Stimulated activated CD4-positive, alpha-beta T cell treated with anti-CD3 and anti-CD28 coated beads, Interleukin-2, amount 100 ng/mL, for 4 hours (primary cell): ENCODE measurements at places on chromosomes 5 and 9.

- no peak for DNase-seq
Measured at GRCh38 chr5:154403234-154403633, 42.6 kb upstream of the SAP30L start.

- peak; percentile 36 for DNase-seq
Measured at GRCh38 chr5:96809921-96810320, 2.2 kb upstream of the ERAP1 start.

DNA sequence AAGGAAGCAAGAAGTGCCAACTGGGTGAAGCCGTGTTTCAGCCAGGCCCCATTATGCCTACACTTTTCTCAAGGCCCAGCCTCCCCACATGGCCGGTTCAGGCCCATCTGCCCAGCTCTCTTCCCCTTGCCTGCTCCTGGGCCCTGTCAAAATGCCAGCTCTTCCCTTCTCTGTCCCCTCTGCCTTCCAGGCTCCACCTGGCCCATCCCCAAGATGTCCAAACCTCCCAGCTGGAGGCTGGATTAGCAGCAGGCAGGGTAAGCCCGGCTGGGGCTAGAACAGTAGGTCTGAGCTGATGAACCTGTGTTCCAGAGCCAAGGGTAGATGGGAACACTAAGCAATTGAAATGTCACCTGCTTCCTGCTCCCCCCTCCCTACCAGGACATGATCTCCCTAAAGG, 64.1 kb upstream of the HSPA9 start:
- DNase-seq: no peak

GRCh38 chr5:84028093-84028492, 307.4 kb upstream of the HAPLN1 start:
- no peak for DNase-seq

DNA sequence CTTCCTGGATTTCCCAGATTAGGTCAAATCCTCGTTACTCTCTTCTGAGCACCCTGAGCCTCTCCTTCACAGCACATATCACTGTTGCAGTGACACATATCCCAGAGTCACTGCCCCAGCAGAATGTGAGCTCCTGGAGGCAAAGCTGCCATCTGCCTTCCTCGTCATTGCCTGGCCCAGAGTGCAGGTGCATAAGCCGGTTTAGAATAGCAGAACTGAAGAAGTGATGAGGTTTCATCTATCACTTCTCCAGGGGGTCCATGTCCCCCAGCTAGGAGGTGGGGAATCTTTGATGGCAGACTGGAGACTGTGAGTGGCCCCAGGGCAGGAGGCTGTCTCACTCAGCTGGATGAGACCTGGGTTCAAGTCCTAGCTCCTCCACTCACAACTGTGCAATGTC, 25.8 kb downstream of the NIPAL4 start:
- no peak for DNase-seq

GRCh38 chr9:104923740-104924139, 4.2 kb downstream of the ABCA1 start:
- no peak for DNase-seq

DNA sequence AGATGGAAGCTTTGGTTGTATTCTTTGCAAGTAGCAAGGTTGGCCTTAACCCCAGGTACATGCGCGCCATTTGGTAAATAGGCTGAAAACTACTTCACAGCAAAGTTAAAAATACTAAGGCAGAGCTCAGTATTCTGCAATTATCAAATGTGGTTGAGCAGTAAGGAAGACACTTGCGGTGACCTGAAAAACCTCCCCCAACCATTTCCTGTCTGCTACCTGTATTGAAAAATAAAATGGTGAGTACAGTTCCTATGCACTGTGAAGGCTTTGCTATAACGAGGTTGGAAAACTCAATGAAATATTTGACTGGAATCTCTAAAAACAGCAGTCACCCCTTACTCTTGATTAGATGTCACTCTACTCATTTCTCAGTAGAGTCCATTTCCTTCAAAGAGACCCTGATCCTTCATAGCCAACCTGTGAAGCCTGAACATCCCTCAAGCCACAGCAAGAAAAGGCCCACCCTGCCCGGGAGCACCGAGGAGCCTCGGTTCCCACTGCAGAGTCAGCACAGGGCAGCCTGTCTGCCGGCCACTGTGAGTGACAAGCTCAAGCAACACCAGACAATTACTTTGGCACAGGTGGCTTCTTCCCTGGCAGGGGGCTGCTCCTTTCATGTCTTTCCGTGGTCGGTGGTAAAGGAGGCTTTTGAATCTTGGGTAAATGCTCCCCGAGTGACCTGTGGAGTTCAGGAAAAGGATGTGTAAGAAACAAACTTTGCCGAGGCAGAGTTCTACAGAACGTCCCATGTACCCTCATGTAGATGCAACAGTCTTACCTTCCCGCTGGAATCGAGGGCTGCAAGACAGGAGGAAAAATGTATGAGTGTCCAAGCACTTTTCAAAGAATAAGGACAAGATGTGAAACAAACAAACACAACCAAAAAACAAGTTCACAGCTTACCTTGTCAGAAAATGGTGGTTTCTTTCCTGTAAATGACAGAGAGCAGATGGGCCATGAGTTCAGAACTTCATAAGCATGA, 29.6 kb downstream of the C5orf58 start:
- no peak for DNase-seq

GRCh38 chr9:96270236-96270744, 31.7 kb downstream of the HSD17B3 start:
- DNase-seq: no peak

GRCh38 chr9:36748322-36748899, 175.7 kb downstream of the MELK start:
- no peak for DNase-seq

GRCh38 chr5:76174101-76174500, 90.9 kb downstream of the SV2C start:
- no peak for DNase-seq

DNA sequence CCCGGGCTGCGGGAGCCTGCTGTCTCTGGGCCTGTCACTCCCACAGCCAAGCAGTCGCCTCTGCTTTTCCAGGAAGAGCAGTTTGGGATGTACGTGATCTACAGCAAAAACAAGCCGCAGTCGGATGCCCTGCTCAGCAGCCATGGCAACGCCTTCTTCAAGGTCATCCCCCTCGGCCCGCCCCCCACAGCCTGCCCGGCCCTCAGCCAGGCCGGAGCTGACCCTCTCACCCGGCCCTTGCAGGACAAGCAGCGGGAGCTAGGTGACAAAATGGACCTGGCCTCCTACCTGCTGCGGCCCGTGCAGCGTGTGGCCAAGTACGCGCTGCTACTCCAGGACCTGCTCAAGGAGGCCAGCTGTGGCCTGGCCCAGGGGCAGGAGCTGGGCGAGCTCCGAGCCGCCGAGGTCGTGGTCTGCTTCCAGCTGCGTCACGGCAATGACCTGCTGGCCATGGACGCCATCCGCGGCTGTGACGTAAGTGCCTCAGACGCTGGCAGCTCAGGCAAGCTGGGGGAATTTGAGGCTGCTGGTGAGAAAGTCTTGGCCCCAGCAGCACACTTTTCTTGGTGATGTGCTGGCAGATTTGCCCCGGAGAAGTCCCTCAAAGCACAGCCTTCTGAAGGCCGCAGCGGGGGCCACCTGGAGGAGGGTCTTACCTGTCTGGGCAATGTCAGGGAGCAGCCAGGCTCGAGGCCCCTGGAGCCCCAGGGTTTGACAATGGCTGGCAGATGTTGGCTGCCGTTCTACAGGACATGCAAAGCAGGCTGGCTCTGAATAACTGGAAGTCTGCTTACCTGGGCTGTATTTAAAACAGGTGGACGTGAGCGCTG, 20.1 kb upstream of the LRRC14B start:
- no peak for DNase-seq

GRCh38 chr5:141800617-141801016, 77.6 kb downstream of the PCDH1 start:
- DNase-seq: no peak

GRCh38 chr9:97591535-97591934, 41.6 kb downstream of the TSTD2 start:
- DNase-seq: no peak

GRCh38 chr5:150235500-150235854, 45.6 kb downstream of the SLC6A7 start:
- DNase-seq: no peak

- no peak for DNase-seq
Measured at GRCh38 chr5:100188339-100188738, 346.8 kb upstream of the FAM174A start.

GRCh38 chr5:74093561-74093960, 467.6 kb downstream of the ARHGEF28 start:
- no peak for DNase-seq

DNA sequence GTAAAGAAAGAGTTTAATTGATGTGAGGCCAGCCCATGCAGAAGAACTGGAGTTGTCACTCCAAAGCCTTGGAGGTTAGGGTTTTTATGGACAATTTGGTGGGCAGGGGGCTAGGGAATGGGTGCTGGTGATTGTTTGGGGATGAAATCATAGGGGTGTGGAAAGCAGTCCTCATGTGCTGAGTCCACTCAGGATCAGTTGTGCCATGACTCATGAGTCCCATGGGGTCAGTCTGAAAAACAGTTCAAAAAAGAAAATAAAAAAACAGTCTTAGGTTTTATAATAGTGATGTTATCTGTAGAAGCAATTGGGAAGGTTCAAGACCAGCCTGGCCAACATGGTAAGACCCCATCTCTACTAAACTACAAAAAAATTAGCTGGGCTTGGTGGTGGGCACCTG, 162.3 kb downstream of the KDM4C start:
- no peak for DNase-seq

DNA sequence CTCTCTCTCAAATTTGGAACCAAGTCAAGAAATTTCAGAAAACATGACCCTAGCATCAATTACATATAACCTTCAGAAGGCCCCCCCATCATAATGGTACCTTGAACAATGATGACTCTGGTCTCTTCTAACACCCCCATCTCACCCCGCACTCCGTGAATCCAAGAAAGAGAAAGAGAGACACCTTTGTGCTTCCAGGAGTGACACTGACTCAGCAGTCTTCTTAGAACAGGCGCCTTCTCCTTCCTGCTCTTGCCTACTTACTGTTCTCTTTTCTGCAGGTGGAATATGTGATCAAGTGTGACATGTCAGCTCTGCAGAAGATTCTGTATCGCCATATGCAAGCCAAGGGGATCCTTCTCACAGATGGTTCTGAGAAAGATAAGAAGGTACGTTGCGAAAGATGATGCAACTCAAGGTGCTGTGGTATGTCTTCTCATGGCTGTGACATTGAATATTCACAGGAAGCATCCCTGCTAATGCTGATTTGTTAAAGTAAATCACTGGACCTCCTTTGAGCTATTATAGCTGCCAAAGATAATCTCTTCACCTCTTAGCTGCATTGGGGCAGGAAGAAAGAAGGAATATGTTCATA, 81.3 kb downstream of the SMARCA2 start:
- no peak for DNase-seq

GRCh38 chr5:177524941-177525655, 8.3 kb upstream of the DDX41 start:
- DNase-seq: no peak

DNA sequence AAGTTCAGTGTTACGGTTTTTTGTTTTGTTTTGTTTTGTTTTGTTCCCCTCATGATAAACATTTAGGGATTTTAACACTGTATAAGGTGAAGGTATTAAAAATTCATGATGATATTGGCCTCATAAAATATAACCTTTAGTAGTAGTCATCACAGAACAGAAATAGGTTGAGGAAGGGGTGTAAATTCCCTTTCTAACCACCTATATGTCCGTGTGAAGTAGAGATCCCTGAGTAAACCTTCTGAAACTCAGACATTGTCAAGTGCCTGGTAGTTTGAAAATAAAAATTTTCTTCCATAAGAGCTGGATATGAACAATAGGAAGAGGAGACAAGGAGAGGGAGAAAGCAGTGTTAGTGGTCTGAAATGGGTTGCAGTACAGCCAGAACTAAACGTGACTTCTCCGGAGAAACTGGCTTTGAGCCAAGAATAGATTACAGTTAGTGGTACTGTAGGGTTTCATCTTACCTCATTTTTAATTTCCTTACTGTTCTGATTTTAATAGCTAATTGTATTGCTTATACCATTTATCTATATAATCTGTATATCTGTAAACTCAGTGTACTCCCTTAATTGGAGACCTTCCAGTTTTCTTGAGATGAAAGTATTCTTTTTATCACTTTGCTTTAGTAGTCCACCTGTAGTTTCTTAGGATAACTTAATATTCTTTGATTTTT, 18.3 kb downstream of the UGCG start:
- no peak for DNase-seq

- no peak for DNase-seq
Measured at GRCh38 chr9:88808019-88808656, 183.1 kb upstream of the S1PR3 start.

- no peak for DNase-seq
Measured at GRCh38 chr5:159764283-159765134, 151.8 kb upstream of the ADRA1B start.

GRCh38 chr5:158979749-158980521, 119.8 kb downstream of the EBF1 start:
- no peak for DNase-seq

DNA sequence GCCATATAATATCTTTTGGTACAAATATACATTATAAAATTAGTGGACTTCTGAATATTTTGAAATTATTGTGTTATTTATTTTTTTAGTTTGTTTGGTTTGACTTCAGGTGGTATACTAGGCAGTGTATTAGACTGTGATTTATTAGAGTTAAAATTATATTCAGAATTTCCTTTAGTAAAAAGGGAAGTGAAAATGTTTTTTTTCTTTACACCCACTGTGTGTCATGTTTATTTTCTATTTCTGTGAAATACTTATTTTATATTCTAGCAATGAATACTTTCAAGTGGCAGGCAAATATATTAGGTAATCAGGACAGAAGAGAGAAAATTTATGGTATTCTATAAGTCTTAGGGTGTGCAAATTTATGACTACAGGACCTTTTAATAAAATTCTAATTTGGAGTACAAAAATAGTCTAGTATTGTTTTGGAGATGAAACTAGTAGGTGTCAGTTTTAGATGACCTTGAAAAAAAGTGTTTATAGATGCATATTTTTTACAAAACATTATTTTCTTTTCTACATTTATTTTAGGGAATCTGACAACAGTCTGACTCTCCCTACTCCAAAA, 8.8 kb downstream of the CSNK1G3 start:
- no peak for DNase-seq

GRCh38 chr9:12703996-12704395, 10.8 kb downstream of the TYRP1 start:
- DNase-seq: no peak

DNA sequence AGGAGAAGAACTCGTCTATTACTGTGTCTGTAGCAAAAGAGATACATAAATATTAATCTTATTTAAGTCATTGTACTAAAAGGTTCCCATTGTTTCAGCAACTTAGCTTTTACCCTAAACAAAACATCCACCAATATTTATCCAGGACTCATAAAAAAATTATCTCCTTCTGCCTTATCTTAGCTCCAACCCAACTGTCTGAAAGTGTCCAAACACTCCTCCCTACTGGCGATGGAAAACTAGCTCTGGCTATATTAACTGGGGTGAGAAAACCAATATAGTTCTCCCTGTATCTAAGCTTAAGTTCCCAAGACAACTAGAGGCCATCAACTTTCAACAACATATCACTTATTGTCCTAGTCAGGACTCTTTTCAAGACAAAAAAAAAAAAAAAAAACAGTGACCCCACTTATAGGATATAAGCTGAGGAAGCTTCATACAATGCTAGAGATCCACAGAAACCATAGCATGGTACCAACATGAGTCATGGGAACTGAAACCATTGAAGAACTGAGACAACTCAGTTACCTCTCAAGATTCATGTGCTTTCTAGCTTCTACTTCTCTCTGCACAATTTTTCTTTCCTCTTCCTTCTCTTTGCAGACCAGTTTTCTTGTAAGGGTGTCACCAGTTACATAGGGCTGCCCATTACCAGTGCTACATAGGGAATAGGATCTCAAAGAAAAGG, 150.7 kb upstream of the RASA1 start:
- DNase-seq: no peak
